ENCODE measurements at places on chromosomes 5 and 9. TPM values are rescaled to one million over a fixed set of nuclear protein-coding genes. Genes with fewer than 3 reads are reported as not detected.

The LTC4S gene
- total RNA-seq: 3.8 TPM

The STRBP gene
- 26.5 TPM for total RNA-seq

The OLFM1 gene
- not detected for total RNA-seq

The SLIT3 gene
- not detected for total RNA-seq

The ENHO gene
- total RNA-seq: not detected

The NIPAL4 gene
- total RNA-seq: not detected

The TPD52L3 gene
- total RNA-seq: not detected

The TMEM38B gene
- 6.4 TPM for total RNA-seq

The FAM153A gene
- total RNA-seq: 14.3 TPM

The SNCB gene
- total RNA-seq: not detected

The PCDHGA4 gene
- 0.10 TPM for total RNA-seq

The LCN6 gene
- total RNA-seq: not detected

The C9orf50 gene
- total RNA-seq: not detected

The ENG gene
- 22.9 TPM for total RNA-seq

The PCDHB5 gene
- not detected for total RNA-seq

- no peak overlapping the region for H3K27ac ChIP-seq
- peaks cover 4% of the 10 kb centered on the region for H3K27me3 ChIP-seq
- DNase-seq: no peak
- no peak overlapping the region for H3K4me3 ChIP-seq
These were observed 130.9 kb upstream of the RASA1 start for GRCh38 chr5:87136733-87137132.

GRCh38 chr9:27150746-27151406 is 41.9 kb downstream of the TEK start:
- DNase-seq: no peak
- H3K4me1 ChIP-seq: no peaks in the 10 kb centered on the region
- H3K36me3 ChIP-seq: no peaks in the 10 kb centered on the region
- H3K27me3 ChIP-seq: no peaks in the 10 kb centered on the region

DNA sequence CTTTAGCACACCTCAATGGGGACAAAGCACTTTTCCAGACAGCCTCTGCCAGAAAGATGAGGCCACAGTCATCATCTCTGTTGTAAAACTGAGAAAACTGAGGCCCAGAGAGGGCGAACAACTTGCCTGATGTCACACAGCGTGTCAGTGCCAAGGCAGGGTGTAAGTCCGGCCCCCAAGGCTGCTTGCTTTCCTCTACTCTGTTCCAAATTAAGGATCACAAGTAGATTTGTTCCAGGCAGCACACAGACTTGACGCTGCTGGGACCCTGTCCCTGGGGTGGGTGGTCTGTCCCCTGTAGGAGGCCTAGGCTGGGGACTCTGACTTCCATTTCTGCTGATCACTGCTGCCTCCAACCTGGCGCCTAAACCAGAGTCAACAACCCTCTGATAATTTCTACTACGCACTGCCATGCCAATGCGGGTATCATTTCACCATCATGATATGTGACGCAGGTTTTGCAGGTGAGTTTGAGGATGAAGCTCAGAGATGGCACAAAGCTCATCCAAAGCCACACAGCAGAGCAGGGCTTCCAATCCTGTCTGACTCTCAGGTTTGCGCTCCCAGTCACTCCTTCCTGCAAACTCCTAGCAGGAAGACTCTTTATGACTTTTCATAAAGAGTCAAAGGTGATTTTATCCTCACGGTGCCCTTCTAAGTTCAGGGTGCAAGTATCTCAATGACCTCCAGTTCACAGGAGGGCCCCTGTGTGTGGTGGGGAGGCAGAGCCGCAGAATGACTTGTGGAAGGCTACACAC is 13.5 kb upstream of the RALGDS start:
- peak overlapping the region; percentile 99 for H3K27ac ChIP-seq
- no peak for DNase-seq
- no peaks in the 10 kb centered on the region for H3K27me3 ChIP-seq
- H3K36me3 ChIP-seq: peaks cover 31% of the 10 kb centered on the region
- H3K4me3 ChIP-seq: peak overlapping the region; percentile 40
- peaks cover 88% of the 10 kb centered on the region for H3K4me1 ChIP-seq

DNA sequence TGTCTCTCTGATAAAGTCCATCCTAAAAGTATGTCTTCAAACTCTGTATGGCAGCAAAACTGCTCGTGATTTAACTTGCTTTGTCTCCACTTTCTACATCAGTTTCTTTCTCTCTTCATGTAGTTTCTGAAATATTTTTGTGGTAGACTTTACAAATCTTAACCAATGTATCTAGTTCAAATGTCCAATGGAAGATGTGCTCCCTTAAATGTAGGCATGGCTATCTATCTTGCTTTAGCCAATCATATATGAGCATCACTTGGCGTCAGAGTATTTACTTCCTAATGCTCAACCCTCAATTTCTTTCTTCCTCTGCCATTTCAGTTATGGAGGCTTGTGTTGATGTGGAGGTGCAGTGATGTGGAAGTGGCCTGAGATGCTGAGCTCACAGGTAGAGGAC is 206.1 kb upstream of the ZNF608 start:
- H3K27me3 ChIP-seq: no peaks in the 10 kb centered on the region
- H3K4me3 ChIP-seq: no peak overlapping the region
- peaks cover 5% of the 10 kb centered on the region for H3K4me1 ChIP-seq
- H3K27ac ChIP-seq: no peak overlapping the region
- DNase-seq: no peak

GRCh38 chr5:150441813-150442698 is 7.5 kb downstream of the RPS14 start:
- H3K4me1 ChIP-seq: peaks cover 25% of the 10 kb centered on the region
- no peak for DNase-seq
- H3K27me3 ChIP-seq: peaks cover 2% of the 10 kb centered on the region
- peaks cover 46% of the 10 kb centered on the region for H3K36me3 ChIP-seq
- H3K4me3 ChIP-seq: no peak overlapping the region

GRCh38 chr9:125119643-125120286 is 23.6 kb downstream of the SCAI start:
- DNase-seq: no peak
- H3K27ac ChIP-seq: no peak overlapping the region
- H3K36me3 ChIP-seq: peaks cover 19% of the 10 kb centered on the region
- no peaks in the 10 kb centered on the region for H3K27me3 ChIP-seq
- no peak overlapping the region for H3K4me3 ChIP-seq

GRCh38 chr9:75866273-75866871 is 24.1 kb upstream of the PCSK5 start:
- H3K4me1 ChIP-seq: no peaks in the 10 kb centered on the region
- DNase-seq: peak; percentile 67
- no peak overlapping the region for H3K27ac ChIP-seq
- H3K36me3 ChIP-seq: no peaks in the 10 kb centered on the region

- H3K27me3 ChIP-seq: no peaks in the 10 kb centered on the region
- no peak for DNase-seq
- no peak overlapping the region for H3K27ac ChIP-seq
These were observed 16.9 kb downstream of the CARD19 start for GRCh38 chr9:93112864-93113389.
